ENCODE measurements at places on chromosomes 2 and 18.

GRCh38 chr2:63962186-63962585 lies 57.0 kb downstream of the VPS54 start:
- DNase-seq = no peak

DNA sequence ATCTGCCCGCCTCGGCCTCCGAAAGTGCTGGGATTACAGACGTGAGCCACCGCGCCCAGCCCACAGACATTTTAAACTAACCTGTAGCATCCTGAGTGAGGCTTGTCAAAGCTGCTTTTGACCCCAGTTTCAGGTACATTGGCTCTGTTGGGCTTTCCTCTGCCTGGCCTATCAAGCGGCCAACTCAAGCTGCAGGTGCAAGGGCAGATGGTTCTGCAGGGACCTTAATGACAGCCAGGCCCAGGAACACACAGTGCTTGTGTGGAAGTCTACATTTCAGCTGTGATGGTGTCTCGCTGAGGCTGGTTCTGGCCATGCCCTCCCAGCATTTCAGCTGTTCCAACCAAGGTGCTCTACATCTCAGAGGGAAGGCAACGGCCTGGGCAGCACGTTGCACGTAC lies 18.4 kb downstream of the INPP4A start:
- DNase-seq = no peak

DNA sequence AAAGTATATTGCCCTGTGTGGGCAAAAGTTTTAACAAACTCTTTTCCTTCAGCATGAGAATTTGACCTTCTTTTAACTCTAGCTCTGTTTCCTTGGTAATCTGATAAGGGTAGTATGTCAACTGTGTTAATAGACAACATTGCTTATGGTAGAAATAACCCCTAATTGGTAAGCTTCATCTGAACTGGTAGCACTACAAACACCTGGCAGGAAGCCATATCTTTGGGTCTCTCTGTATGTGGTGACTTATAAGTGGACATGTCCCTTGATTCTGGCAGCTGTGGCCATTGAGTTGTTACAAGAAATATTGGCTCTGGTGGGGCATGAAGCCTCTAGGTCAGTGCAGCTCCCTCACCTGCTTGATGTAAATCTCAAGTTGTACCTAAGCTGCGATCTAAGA lies 46.9 kb downstream of the MBD5 start:
- no peak for DNase-seq

DNA sequence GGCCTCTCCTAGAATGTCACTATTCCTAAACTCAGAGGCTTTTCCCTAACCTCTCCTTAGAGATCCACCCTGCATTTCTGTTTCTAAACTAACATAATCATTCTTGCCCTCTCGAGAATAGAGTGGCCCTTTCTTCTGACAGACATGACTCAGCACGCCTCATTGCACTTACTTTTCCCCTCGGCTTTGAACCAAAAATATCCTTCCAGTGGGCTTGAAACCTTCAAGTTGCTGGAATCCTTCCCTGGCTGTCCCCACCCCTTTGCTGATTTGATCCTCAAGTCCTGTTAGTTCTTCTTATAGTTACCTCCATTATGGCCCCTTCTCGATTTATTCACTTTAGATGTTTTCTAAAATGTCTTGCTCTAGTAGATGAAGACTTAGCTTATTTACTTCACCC lies 158.0 kb downstream of the LTBP1 start:
- DNase-seq = peak; percentile 34

GRCh38 chr2:220450846-220451245 lies 823.4 kb downstream of the SLC4A3 start:
- no peak for DNase-seq

- DNase-seq = no peak
These were observed 76.7 kb downstream of the C18orf54 start for GRCh38 chr18:54434453-54434852.

- no peak for DNase-seq
These were observed 155.5 kb downstream of the DSC3 start for GRCh38 chr18:30886998-30887397.

- DNase-seq = peak; percentile 99
These were observed 70.1 kb upstream of the STPG4 start for GRCh38 chr2:47225061-47225783.

DNA sequence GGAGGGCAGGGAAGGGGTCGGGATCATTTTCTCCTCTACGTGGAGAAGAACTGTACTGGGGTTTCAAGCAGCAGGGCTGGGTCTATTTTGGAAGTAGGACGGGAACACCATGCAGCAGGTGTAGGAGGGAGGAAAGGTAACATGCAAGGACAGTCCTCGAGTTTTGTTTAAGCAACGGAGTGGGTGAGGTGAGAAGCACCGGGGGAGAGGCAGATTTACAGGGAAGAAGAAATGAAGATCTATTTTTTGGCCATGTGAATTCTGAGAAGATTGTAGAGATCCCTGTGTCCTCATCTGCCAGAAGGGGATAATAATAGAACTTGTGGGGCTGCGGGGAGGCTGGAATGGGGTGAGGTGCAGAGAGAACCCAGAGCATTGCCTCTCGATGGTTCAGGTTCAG lies 85.6 kb downstream of the INPP5D start:
- DNase-seq = no peak

DNA sequence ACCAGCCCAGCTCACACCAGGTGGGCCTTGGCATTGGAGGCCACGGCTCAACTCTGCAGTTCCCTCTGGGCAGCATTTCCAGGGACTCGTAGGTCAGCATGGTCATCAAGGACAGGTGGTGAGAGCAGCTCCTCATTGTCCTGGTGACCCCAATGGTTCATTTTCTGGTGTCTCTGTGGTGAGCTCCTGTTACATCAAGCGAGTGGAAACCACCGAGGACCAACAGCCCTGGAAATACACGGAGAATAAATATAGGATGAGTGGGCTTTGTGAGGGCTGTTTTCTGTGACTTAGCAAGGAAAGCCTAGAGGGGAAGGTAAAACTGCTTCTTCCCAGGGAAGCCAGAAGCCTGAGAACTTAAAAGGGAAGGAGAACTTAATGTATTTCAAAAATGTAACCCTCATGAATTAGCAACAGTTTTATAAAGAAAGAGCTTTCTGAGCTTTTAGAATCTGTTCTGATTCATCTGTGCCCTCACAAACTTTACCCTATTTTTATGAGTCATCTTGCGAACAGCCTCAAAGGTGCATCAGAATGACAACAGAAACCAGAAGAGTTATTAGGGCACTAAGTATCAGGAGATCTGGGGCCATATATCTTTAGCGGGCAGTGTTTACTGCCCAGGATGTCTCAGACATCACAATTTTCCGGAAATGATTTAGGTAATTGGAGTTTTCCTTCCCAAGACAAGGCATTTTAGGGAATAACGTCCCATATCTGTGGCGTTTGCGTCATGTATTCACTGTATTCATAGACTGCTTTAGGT lies 18.7 kb downstream of the C2orf92 start:
- DNase-seq = peak; percentile 66

GRCh38 chr2:11481789-11482472 lies 16.0 kb upstream of the E2F6 start:
- DNase-seq = no peak

DNA sequence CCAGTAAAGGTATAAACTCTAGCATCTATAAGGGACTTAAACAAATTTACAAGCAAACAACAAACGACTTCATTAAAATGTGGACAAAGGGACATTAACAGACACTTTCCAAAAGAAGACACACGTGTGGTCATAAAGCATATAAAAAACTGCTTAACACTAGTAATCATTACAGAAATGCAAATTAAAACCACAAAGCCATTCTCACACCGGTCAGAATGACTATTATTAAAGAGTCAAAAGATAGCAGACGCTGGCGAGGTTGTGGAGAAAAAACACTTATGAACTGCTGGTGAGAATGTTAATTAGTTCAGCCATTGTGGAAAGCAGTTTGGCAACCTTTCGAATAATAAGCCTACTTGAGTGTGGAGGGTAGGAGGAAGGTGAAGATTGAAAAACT lies 217.1 kb upstream of the DLGAP1 start:
- DNase-seq = no peak

- DNase-seq = no peak
These were observed 93.7 kb downstream of the AOX1 start for GRCh38 chr2:200679535-200679934.

- no peak for DNase-seq
These were observed 169.9 kb downstream of the SMAD7 start for GRCh38 chr18:48780913-48781162.

GRCh38 chr2:5766561-5766960 lies 74.4 kb downstream of the SOX11 start:
- no peak for DNase-seq

- no peak for DNase-seq
These were observed 46.7 kb upstream of the CDKL4 start for GRCh38 chr2:39290433-39290832.

DNA sequence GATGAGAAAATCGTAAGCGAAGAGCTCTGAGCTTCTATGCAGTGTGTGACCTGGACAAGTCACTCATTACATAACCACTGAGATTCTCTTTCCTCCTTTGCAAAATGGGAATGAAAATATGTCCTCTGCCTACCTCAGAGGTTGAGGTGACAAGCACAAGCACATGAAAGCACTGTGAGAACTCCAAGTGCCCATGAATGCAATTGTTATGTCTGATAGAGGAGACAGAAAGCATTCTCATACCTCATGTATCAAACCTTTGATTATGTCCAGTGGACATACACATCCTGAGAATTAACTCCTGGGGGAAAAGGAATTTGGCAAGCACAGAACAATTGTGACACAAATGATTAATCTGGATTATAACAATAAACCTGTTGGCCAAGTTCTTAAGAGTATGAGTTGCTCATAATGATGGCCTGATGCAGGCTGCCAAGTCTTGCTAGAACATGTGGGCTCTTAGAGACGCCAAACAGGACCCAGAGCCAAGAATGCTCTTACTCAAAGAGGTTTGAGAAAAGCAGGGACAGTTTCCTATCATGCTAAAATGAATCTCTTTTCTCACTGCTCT lies 8.5 kb upstream of the RMDN2 start:
- peak; percentile 69 for DNase-seq

DNA sequence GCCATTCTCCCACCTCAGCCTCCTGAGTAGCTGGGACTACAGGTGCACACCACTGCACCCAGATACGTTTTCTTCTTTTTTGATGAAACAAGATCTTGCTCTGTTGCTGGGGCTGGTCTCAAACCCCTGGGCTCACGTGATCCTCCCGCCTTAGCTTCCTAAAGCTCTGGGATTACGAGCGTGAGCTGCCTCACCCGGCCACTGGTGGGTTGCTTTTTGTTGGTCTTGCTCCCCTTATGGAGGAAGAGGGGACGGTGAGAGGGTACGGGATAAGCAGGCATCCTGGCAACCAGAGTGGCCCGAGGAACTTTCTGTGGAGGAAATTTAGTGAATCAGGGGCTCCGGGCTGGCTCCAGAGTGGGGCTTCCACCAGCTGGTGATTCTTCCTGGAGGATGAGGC lies 222.3 kb downstream of the HDAC4 start:
- DNase-seq = no peak

DNA sequence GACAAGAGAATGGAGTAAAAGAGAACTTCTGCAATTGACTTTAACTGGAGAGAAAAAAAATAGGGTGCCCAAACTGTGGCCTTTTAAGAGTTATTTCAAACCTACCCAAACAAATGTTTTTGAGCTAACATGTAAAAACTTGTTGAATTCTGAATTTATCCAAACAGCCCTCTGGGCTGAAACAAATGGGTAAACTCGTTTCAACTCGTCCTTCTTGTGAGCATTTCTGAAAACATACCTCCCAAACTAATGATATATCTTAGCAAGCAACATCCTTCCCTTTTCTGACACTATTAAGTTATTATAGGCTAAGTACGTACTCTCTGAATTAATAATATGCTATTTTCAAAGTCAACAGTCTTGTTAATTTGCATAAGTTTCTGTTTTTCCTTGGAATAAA lies 793.0 kb upstream of the ACVR2A start:
- no peak for DNase-seq

GRCh38 chr2:239013678-239013976 lies 165.7 kb downstream of the TWIST2 start:
- no peak for DNase-seq

- no peak for DNase-seq
These were observed 474.3 kb downstream of the ERBB4 start for GRCh38 chr2:212064318-212064717.

GRCh38 chr2:19504400-19505198 lies 146.2 kb upstream of the OSR1 start:
- no peak for DNase-seq

GRCh38 chr2:64853894-64854293 lies 135.3 kb upstream of the SLC1A4 start:
- DNase-seq = no peak

GRCh38 chr2:74006459-74006858 lies 21.7 kb downstream of the TET3 start:
- no peak for DNase-seq

- no peak for DNase-seq
These were observed 1435.4 kb upstream of the LRRTM1 start for GRCh38 chr2:81739966-81740365.

- no peak for DNase-seq
These were observed 265.0 kb upstream of the TRIB2 start for GRCh38 chr2:12451726-12452125.

DNA sequence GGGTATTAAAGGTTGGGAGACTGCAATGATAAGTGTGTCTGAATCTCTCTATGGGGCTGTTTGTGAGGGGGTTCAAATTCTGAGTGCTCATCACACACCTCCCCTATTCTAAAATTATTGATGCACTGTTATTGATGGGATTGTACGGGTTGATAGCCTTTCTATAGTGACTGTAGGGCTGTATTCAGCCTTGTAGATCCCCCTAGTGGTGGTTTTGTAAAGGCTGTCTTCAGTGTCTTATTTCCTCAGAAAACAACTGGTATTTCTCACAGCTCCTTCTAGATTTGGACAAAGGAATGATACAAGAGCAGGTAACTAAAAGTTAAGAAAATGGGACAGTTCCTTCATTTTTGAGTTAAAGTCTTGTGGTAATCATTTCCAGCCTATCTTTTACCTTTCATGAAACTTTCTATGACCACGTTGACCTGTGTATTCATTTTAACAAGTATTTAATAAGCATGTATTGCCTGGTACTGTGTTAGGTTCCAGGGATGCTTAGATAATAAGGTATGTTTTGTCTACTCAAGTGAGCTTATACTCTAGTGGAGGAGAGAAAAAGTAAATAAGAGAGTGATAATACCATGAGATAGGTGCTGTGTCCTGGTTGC lies 21.2 kb downstream of the SMAD4 start:
- DNase-seq = peak; percentile 20

GRCh38 chr2:160838691-160839090 lies 321.5 kb upstream of the TANK start:
- no peak for DNase-seq
